Activated CD4-positive, alpha-beta T cell treated with anti-CD3 and anti-CD28 coated beads for 36 hours (primary cell): ENCODE measurements at places on chromosomes 3 and 15.
A peak's percentile ranks its signal among the peaks of the same experiment; 100 is the strongest.

DNA sequence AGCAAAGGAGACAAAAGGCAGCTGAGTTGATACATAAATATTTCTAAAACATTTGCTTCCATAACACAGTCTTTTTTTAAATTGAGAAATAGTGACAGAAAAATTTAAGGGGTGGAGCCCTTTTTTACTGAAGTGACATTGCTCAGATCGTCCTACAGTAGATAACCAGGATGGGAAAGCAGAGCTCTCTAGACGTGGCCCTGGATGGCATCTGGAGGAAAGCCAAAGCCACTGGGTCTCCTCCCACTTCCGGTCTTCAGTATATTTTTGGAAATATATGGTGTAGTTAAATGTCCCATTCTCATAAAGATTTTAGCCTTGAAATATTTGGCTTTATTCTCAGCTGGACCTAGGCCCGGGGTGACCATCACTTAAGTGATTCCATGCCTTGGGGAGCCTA is 326.1 kb downstream of the ZNF621 start:
- H3K36me3 ChIP-seq: no peaks in the 10 kb centered on the region
- no peaks in the 10 kb centered on the region for H3K4me1 ChIP-seq
- peaks cover under 1% of the 10 kb centered on the region for H3K27me3 ChIP-seq
- no peak for DNase-seq
- H3K27ac ChIP-seq: no peak overlapping the region
- no peak overlapping the region for H3K4me3 ChIP-seq

- DNase-seq: no peak
- H3K36me3 ChIP-seq: no peaks in the 10 kb centered on the region
- H3K4me3 ChIP-seq: no peak overlapping the region
- no peaks in the 10 kb centered on the region for H3K27me3 ChIP-seq
- no peak overlapping the region for H3K27ac ChIP-seq
These were observed 138.4 kb downstream of the FAM43A start for GRCh38 chr3:194824100-194824499.

- no peak overlapping the region for H3K27ac ChIP-seq
- H3K27me3 ChIP-seq: no peaks in the 10 kb centered on the region
- H3K4me3 ChIP-seq: no peak overlapping the region
These were observed 101.4 kb downstream of the CCNL1 start for GRCh38 chr3:157058392-157059071.

GRCh38 chr3:142447301-142447851 is 461 bp downstream of the XRN1 start:
- H3K27me3 ChIP-seq: no peaks in the 10 kb centered on the region
- peak; percentile 62 for DNase-seq
- H3K4me1 ChIP-seq: peaks cover 36% of the 10 kb centered on the region
- peaks cover 41% of the 10 kb centered on the region for H3K36me3 ChIP-seq
- peak overlapping the region; percentile 98 for H3K27ac ChIP-seq

GRCh38 chr3:144187531-144188210 is 216.0 kb downstream of the DIPK2A start:
- no peaks in the 10 kb centered on the region for H3K36me3 ChIP-seq
- peaks cover 7% of the 10 kb centered on the region for H3K4me1 ChIP-seq
- DNase-seq: peak; percentile 7
- H3K27me3 ChIP-seq: no peaks in the 10 kb centered on the region

DNA sequence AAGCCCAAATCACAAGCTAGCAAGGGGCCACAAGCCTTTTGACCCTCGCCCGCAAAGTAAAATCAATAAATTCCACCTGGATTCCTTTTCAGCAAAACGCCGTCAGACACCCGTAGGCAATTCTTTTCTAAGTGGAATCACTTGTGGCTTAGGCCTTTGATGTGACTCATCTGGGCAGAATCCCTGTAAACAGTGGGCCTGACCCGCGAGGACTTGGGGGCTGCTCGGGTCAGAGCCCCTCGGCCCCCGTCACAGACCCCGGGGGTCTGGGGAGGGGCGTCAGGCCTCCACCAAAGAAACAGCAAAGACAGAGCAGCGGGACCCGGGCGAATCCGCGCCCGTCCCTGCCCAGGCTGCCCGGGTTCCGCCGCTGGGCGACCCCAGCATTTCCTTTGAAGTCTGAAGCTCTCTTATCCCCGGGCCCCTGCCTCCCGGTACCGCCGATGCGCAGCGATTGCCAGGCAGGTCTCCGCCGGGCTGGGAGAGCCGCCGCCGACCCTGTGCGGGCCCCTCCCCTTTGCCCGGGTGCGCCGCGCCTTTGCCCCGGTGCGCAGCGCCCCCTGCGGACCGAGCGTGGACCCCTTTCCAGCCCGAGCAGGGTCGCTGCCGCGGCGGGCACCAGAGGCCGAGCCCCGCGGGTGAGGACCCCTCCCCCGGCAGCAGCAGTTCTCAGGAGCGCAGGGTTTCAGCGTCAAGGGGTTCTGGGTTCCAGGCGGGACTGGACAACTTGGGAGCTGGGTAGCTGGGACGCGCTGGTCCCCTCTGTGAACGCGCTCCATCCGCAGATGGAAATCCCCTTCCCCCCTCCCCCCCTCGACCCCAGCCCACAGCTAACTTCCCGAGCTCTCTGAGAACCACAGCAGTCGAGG is 178.3 kb downstream of the UACA start:
- H3K4me1 ChIP-seq: peaks cover 20% of the 10 kb centered on the region
- no peaks in the 10 kb centered on the region for H3K36me3 ChIP-seq
- H3K27ac ChIP-seq: no peak overlapping the region
- H3K4me3 ChIP-seq: peak overlapping the region; percentile 41
- peak; percentile 75 for DNase-seq

GRCh38 chr15:81024936-81025335 is 24.2 kb downstream of the TLNRD1 start:
- H3K36me3 ChIP-seq: peaks cover 3% of the 10 kb centered on the region
- DNase-seq: no peak
- peaks cover 36% of the 10 kb centered on the region for H3K4me1 ChIP-seq
- peak overlapping the region; percentile 55 for H3K27ac ChIP-seq
- H3K27me3 ChIP-seq: peaks cover 2% of the 10 kb centered on the region

GRCh38 chr15:87917480-87917879 is 339.1 kb downstream of the NTRK3 start:
- no peak overlapping the region for H3K4me3 ChIP-seq
- peaks cover 5% of the 10 kb centered on the region for H3K27me3 ChIP-seq
- H3K4me1 ChIP-seq: no peaks in the 10 kb centered on the region
- no peak overlapping the region for H3K27ac ChIP-seq
- DNase-seq: no peak
- H3K36me3 ChIP-seq: no peaks in the 10 kb centered on the region

GRCh38 chr15:70602834-70603560 is 160.4 kb downstream of the UACA start:
- H3K36me3 ChIP-seq: no peaks in the 10 kb centered on the region
- no peaks in the 10 kb centered on the region for H3K27me3 ChIP-seq
- no peaks in the 10 kb centered on the region for H3K4me1 ChIP-seq
- no peak overlapping the region for H3K27ac ChIP-seq

DNA sequence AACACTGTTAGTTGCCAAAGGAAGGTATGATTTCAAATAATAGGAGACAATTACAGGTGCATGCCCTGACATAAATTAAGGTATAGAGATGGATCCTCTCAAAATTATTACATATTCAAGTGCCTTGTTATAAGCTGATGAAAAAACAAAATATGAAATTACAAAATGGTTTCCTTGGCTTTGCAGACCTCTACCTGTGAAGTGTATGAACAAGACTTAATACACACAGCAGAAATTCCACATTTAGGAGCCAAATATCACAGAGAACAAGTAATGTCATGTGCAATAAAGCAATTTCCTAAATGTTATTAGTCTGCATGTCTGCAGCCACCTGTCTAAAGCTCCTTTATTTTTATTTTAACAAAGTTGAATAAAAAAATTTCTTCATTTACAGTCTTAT is 151.5 kb downstream of the ALCAM start:
- H3K4me3 ChIP-seq: no peak overlapping the region
- no peak for DNase-seq
- peaks cover 2% of the 10 kb centered on the region for H3K27me3 ChIP-seq
- no peak overlapping the region for H3K27ac ChIP-seq

- H3K27ac ChIP-seq: no peak overlapping the region
- H3K4me1 ChIP-seq: peaks cover 26% of the 10 kb centered on the region
- H3K36me3 ChIP-seq: no peaks in the 10 kb centered on the region
- no peak overlapping the region for H3K4me3 ChIP-seq
- peaks cover 15% of the 10 kb centered on the region for H3K27me3 ChIP-seq
- no peak for DNase-seq
These were observed 189.8 kb upstream of the PROK2 start for GRCh38 chr3:71974786-71975185.

- peaks cover 22% of the 10 kb centered on the region for H3K36me3 ChIP-seq
- DNase-seq: no peak
- H3K4me3 ChIP-seq: no peak overlapping the region
- H3K27me3 ChIP-seq: no peaks in the 10 kb centered on the region
- no peak overlapping the region for H3K27ac ChIP-seq
These were observed 12.2 kb downstream of the GBE1 start for GRCh38 chr3:81749265-81749664.
